ENCODE measurements at places on chromosomes 1 and 21.

DNA sequence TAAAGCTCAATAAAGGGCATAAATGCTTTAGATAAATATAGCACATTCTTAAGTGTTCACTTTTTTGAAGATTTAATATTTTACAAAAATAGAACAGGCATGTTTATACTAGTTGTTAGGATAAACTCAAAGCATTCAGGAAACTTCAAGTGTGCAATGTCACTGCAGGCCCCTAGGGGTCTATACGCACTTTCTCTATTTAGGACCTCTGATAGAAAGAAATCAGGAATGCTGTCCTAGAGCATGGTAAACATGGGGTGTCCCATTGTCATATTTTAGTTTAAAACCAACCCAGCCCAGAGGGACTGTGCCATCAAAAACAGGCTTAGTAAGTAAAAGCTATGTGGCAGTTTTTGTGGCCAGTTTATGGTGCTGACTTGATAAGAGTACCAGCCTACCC, 102.2 kb downstream of the BARHL2 start:
- no peak for DNase-seq

GRCh38 chr1:14662116-14662515, 63.6 kb downstream of the KAZN start:
- no peak for DNase-seq

GRCh38 chr21:22399681-22400514, 1401.7 kb downstream of the NCAM2 start:
- DNase-seq: no peak

DNA sequence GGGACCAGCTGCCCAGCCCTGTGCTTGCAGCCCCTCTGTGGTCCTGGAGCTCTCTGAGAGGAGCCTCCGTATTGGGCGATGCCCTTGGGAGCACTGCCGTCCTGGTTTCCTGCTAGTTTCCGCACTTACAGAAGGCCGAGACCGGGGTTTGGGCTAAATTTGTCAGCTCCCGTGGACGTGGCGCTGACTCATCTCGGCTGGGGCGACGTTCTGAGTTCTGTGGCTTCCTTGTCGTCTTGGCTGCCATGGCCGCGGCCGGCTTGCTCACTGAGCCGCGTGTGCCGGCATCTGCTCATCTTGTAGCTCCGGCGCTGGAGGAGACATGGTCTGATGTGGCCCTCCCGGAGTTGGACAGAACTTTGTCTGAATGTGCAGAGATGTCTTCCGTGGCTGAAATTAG, 64.9 kb downstream of the PCNT start:
- DNase-seq: no peak

GRCh38 chr1:8455700-8456307, 137.9 kb downstream of the SLC45A1 start:
- DNase-seq: no peak

GRCh38 chr1:6889875-6890480, 104.7 kb downstream of the CAMTA1 start:
- peak; percentile 8 for DNase-seq

- peak; percentile 50 for DNase-seq
Observed at GRCh38 chr1:78619803-78620579, at the start of gene IFI44L. TSS of gene IFI44L (plus strand) at chr1:78620448. CDS start at chr1:78627916, 7,468 bp downstream.

GRCh38 chr1:23589585-23589986, 30.3 kb upstream of the ID3 start:
- DNase-seq: no peak

GRCh38 chr21:35988416-35989137, 71.7 kb downstream of the SETD4 start:
- no peak for DNase-seq

DNA sequence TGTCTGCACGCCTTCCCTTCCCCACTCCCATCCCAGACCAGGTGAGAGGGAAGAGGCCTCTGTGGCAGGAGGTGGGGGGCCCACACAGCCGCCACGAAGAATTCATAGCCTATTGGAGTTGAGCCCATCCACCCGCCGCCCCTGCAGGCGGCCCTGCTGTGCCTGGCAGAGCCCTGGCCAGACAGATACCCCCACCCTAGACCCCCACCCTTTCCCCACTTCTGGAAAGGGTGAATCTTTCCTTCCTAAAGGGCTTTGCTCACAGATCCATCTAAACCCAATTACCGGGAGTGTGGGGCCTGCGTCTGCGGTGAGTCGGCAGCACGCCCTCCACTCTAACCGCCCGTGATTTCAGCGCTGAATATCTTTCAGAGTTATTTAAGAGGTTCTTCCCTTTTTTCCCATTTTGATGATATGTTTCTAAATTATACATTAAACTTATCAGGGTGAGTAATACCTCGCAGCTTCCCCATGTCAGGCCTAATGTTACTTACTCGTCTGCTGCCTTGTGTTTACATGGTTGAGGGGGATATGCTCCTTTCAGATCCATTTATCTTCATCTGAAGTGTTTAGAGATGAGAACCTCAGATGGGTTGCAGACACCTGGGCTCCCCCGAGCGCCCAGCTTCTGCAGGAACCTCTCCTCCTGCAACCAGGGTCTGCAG, 183.9 kb upstream of the VAMP3 start:
- no peak for DNase-seq

DNA sequence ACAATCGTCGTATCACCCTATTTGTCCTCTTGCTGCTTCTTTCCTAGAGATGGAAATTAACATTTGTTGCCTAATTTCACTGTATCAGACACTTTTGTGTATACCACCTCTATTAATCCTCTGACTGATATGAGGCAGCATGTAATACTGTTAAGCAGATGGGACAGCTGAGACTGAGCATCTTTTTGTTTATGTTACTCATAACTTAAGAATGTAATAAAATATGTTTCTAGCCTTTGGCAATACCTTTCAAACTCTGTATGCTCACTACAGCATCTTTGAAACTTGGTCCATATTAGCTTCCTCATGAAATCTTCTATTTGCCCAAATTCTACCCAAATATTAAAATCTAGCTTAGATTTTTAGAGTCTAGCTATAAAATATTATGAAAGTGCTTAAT, 2.3 kb downstream of the OR14K1 start:
- no peak for DNase-seq

DNA sequence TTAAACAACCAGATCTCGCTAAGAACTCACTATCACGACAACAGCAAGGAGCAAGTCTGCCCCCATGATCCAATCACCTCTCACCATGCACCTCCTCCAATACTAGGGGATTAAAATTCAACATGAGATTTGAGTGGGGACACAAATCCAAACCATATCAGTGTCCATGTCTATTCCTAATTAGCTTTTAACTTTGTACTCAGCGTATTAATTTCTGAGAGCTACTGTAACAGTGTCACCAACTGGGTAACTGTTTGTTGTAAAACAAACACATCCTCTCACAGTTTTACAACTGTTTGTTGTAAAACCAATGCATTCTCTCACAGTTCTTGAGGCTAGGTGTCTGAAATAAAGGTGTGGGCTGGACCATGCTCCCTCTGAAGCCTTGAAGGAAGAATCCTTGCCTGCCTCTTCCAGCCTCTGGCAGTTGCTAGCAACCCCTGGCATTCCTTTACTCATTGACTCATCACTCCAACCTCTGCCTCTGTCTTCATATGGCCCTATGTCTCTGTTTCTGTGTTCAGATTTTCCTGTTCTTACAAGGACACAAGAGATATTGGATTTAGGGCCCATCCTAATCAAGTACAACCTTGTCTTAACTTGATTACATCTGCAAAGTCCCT, 121.2 kb downstream of the LTN1 start:
- no peak for DNase-seq

GRCh38 chr1:198939286-198939685, 300.4 kb downstream of the PTPRC start:
- no peak for DNase-seq

- no peak for DNase-seq
Observed at GRCh38 chr21:36059823-36060158, 535 bp downstream of the SETD4 start.

DNA sequence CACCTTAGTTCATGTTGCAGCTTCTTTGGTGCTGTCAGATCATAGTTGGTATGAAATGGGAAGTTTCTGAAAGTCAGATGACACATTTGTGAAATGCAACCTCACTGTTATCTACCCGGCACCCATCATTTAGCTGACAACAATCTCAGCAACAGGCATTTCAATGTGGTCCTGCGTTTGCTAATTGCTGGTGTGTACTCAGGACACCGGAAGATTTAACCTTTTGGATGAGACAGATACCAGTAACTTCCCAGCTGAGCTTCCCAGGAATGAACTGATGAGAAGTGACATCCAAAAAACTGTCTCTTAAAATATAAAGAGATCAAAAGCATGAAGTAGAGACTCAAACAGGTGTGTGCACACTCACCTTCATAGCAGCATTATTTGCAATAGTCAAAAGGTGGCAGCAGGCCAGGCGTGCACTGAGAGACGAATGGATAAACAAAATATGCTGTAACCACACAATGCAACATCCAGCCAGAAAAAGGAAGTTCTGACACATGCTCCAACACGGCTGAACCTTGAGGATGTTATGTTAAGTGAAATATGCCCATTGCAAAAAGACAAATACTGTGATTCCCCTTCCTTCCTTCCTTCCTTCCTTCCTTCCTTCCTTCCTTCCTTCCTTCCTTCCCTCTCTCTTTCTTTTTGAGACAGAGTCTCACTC, 7.9 kb upstream of the CLDN14 start:
- DNase-seq: no peak

Data from stimulated activated CD4-positive, alpha-beta T cell treated with anti-CD3 and anti-CD28 coated beads, TNF-alpha, amount 100 ng/mL, for 1 hour (primary cell).